Forelimb muscle (tissue), 1 donor: ENCODE measurements at places on chromosomes 3 and 15.
A peak's percentile ranks its signal among the peaks of the same experiment; 100 is the strongest.

DNA sequence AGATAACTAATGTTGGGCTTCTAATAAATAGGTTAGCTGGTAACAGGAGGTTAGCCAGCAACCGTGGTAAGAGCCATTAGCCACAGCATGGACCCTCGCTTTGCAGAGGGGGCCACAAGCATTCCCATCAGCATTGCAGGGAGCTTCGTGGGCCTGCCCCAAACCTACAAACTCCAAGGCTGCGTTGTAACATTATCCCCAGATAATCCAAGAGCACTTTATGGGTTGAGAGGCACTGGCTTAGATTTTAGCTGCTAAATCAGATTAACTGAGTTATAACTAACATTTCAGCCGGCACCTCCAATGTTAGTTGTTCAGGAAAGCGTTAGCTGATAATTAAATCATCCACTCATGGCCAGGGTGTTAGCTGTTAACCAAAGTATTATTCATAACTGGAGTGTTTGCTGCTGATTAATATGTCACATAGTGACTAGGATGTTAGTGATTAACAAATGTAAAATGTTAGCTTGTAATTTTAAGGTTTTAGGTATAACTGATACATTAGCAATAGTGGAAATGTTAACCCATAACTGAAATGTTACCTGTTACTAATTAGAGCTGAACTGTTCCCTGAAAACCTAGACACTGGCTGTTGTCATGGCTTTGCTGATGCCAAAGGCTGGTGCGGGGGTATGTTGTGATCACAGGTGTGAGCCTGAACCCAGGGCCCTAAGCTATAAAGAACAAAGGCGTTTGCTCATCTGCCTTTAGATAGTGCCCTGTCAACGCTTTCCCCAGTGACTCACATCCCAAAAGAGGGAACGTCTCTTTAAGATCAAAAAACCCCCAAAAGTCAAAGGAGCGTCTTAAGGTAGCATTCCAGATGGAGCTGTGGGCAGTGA is 56.2 kb downstream of the SLC6A6 start:
- DNase-seq, result no peak

GRCh38 chr3:105826778-105827634 is 41.8 kb downstream of the CBLB start:
- peak; percentile 38 for DNase-seq

DNA sequence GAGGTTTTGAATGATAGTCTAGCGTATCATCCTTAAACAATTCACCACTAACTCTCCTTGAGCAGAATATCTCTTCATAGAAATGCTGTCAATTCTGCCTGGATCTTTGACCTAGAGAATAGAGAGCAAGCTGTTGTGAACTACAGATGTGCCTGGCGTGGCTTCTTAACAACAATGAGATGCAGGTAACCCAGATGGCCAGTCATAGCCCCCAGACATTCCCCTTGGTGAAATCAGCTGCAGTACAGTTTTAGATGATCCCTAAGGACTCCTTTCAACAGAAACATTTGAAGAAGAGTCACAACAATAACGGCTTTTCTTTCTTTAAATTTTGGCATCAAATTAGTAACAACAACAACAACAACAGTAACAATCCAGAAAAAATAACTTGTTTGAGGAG is 1041.3 kb downstream of the ROBO1 start:
- no peak for DNase-seq

DNA sequence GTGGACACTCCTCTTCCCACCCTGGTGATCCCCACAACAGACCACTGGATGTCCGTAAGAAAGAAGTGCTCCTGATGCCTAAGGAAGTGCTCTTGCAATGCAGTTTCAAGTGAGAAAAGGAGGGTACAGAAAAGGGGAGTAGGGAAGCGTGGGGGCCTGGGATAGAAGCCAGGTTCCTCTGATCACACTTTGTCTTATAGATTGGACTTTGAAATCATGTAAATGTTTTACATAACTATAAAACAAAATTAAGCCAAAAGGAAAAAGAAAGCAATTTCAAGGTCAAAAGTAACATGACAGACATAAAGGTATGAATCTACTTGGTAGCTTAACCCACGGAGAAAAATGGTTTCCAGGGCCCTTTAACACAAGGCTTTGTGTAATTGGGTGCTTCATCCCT is 107.3 kb upstream of the TRPM1 start:
- no peak for DNase-seq

DNA sequence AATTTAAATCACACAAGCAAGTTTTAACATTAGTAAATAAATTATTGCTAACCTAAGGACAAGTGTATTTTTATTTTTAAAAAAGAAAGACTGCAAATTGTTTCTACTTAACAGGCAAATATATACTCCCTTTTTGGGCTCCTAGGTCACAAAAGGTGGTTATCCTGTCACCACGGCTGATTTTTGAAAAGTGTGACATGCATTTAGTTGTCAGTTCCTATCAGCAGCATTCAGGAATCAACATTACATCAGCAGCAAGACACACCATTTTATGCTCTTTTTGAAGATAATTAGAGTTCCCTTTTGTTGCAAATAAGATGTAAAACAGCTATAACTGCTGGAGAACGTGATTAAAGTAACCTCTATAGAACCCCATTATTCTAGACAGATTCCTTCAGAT is 357.5 kb upstream of the TMCO5A start:
- no peak for DNase-seq

GRCh38 chr3:34364335-34364734 is 565.9 kb downstream of the PDCD6IP start:
- no peak for DNase-seq

GRCh38 chr15:47136236-47136635 is 581.1 kb upstream of the SEMA6D start:
- DNase-seq, result no peak

DNA sequence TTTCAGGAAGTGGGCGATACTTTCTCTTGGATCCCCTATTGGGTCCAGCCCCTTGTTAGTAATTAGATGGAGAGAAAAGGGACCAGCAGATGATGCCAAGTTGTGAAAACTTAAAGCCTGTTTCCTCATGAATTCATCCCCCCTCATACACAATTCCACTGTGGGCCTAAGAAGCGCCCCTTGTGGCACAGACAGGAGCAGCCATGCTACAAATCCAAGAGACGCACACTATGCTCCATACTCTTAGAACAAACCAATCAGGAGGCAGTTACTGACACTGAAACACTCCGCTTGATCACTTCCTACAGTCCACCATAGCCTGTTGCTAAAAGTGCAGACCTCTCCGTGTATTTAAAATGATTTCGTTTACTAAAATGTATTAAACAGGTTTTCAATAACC is 111.3 kb upstream of the ARRDC4 start:
- no peak for DNase-seq

DNA sequence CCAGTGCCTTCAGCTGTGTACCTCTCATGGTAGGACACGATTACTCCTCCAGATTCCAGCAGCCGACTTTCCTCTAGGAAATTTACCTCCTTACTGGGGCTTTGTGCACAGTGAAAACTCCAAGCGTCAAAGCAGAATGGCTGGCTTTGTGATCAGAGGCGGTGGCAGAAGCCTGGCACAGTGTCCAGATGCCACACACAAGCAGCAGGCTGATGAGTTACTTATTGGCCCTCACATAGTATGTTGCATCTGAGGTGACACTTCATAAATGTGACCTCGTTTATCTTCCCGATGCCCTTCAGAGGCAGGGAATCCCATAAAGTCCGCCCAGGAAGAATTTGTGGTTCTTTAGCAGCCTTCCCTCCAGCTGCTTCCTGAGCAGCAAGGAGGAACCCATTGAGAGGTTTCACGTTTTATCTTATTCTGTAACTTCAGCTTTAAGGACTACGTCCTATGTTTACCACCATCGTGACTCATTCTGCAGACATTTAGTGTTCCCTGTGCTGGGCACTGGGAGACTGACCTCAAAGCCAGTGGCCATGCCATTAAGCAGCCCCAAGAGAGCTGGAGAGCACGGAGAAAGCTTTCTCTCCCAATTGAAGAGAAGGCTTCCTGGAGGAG is 107.1 kb upstream of the C15orf61 start:
- DNase-seq, result no peak

- DNase-seq, result no peak
These were observed 243.9 kb downstream of the ZBTB20 start for GRCh38 chr3:114903213-114903612.

GRCh38 chr3:134419214-134419959 is 45.1 kb upstream of the AMOTL2 start:
- no peak for DNase-seq

DNA sequence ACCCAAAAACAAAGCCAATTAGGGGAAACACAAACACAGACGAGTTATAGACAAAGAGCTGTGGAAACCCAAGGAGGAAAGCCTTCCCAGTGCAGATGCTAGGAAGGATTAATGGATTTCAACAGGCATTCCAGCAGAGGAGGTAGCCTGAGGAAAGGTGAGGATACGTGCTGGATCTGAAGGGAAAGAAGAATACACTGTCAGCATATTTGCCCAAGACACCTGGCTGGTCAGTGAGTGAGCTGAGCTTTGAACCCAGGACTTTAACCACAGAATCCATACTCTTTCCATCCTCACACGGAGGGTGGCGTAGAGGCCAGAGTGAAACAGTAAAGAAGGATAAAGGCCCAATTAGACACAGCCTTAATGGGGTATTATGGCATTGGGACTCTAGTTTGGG is 9.1 kb upstream of the BFSP2 start:
- no peak for DNase-seq

DNA sequence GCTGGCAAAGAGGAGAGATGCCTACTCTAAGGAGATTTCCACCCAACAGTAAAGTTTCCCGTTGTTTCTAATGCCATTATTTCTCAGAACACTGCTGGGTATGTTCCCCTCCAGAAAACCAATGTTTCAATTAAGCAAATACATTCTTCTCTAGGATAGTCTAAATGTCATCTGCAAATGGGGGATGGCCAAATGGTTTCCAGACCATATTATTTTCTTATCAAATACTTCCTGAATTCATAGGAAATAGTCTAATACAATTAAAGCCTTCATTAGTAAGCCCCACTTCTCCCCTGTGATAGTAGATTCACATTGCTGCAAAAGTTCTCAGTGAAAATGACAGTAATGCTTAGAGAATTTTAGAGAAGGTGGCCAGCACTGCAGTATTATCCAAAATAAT is 716.6 kb downstream of the GRM7 start:
- no peak for DNase-seq

DNA sequence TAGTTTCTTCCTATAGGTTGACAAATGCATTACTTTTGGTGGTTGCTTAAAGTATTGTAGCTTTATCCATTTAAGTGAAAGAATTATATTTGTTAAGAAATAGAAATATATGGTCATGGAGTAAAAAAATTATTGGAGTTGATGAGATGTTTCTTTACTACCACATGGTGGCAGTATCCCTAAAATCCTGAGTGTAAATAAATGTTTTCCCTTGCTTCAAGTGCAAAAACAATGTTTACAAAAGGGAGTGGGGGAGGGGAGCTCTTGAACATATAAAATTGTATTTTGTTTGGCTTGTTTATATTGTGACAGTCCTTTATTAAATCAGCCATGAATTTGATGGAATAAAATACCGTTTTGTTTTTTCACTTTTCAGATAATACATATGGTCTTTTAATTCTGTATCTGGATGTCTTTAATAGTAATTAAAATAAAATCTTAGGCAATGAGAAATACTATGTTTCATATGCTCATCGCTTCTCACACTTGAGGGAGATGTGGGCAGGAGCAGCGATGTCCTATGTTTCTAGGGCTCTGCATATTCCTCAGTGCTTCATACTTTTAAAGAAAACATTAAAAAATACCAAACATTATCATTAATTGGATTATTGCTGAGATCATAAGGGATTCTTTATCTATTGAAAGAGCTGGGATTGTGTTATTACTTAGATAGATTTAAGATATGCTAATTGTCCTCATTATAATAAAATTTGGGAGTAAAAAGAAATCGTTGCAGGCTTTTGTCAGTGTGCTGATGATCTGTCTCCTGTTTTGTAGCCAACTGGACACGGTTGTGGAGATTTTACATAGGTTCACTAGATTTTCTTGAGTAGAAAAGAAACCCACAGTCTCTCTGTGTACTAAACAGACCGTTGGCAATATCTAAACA is 349.7 kb downstream of the TUSC7 start:
- DNase-seq, result no peak

GRCh38 chr3:166721466-166721865 is 658.6 kb downstream of the ZBBX start:
- peak; percentile 17 for DNase-seq

GRCh38 chr3:105368566-105369499 is 2.1 kb downstream of the ALCAM start:
- DNase-seq, result no peak

- no peak for DNase-seq
These were observed 42.5 kb upstream of the ABHD10 start for GRCh38 chr3:111936191-111936841.

GRCh38 chr3:195774917-195775316 is 36.8 kb downstream of the MUC4 start:
- peak; percentile 13 for DNase-seq

GRCh38 chr3:105614288-105615030 is 247.8 kb downstream of the ALCAM start:
- DNase-seq, result no peak

- DNase-seq, result no peak
These were observed 698 bp downstream of the MELTF start for GRCh38 chr3:197028728-197029510.

DNA sequence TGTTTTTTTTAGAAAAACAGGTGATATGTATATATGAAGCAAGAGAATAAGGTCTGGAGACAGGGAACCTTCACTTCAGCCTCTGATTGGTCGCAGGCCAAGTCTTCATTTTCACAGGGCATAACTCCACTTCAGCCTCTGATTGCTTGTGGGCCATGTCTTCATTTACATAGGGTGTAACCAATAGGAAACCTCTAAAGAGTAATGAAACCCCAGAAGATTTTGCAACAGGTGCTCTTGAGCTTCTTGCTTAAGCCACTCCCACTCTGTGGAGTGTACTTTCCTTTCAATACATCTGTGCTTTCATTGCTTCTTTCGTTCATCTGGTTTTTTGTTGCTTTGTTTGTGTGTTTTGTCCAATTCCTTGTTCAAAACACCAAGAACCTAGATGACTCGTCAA is 22.6 kb upstream of the SCG3 start:
- no peak for DNase-seq

- no peak for DNase-seq
These were observed 362.3 kb upstream of the GOLIM4 start for GRCh38 chr3:168457954-168458539.

GRCh38 chr15:85976986-85977385 is 102.7 kb upstream of the AGBL1 start:
- no peak for DNase-seq

- DNase-seq, result no peak
These were observed 73.7 kb upstream of the TSPAN3 start for GRCh38 chr15:77144492-77145070.

GRCh38 chr3:84039099-84039498 is 919.7 kb upstream of the CADM2 start:
- peak; percentile 14 for DNase-seq

DNA sequence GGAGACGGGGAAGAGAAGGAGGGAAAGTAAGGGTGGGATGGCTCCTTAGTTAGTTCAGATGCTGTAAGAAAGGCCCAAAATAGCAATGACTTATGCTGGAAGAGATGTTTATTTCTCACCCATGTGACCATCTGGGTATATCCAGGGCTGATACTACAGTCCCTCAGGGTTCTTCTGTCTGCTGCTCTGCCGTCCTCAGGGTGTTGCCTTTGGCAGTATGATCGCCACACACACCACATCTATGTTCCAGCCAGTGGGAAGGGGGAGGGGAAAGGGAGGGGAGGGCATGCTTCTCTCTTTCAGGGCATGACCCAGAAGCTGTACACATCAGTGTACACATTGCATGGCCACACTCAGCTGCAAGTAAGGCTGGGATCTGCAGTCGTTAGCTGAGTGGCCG is 10.2 kb downstream of the CD276 start:
- DNase-seq, result no peak
